ENCODE measurements at places on chromosomes 3 and 15. TPM values are rescaled to one million over a fixed set of nuclear protein-coding genes. Genes with fewer than 3 reads are reported as not detected.

Gene A4GNT
- not detected for polyA plus RNA-seq

Gene TGM4
- 1.3 TPM for polyA plus RNA-seq

Gene LRRC2
- polyA plus RNA-seq = 0.51 TPM

Gene ISG20
- polyA plus RNA-seq = 8.5 TPM

Gene NOX5
- polyA plus RNA-seq = 0.09 TPM

Gene SYNPR
- not detected for polyA plus RNA-seq

Gene FBXO40
- not detected for polyA plus RNA-seq

Gene MB21D2
- polyA plus RNA-seq = 8.8 TPM

Gene PLCB2
- polyA plus RNA-seq = 1.1 TPM

Gene SEMA5B
- 0.28 TPM for polyA plus RNA-seq

Gene UPK1B
- 82.5 TPM for polyA plus RNA-seq

Gene DUOXA2
- not detected for polyA plus RNA-seq

Gene SKOR1
- 0.03 TPM for polyA plus RNA-seq

Data from keratinocyte (primary cell).